ENCODE measurements at places on chromosomes 4 and X. TPM values are rescaled to one million over a fixed set of nuclear protein-coding genes. Genes with fewer than 3 reads are reported as not detected.
A peak's percentile ranks its signal among the peaks of the same experiment; 100 is the strongest.

GRCh38 chr4:170769862-170770261 is 680.1 kb upstream of the AADAT start:
- DNase-seq: no peak

DNA sequence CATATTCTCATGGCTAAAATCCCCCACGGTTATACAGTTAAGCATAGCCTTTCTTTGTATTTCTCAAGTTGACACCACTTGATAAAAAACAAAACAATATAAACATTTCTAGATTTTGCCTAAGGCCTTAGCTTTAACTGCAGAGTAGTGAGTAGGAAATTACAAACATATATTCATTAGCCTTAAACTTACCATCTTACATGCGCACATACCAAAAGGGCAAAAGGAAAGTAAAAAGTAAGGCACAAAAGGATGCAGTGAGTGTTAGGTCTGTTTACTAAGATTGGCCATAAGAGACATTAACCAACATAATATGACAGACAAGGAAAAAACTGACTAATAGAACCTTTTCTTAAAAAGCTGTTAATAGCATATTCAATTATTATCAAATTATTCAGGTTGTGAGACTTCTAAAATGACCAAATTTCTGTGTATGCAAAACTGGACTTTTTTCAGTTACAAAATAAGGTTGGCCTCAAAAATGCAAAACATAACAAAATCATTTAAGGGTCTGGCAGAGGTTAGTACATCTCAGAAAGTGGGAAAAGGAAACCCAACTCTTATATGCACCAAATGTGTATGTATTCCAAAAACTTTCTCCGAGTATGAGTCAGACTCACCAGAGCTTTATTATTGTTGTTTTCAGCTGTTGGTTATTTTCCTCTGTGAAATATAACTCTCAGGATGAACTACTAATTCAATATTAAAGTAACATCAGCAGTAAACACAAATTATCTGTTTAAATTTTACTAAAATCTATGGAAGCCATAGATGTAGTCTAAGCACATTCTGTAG is 39.9 kb downstream of the SEPSECS start:
- no peak for DNase-seq

DNA sequence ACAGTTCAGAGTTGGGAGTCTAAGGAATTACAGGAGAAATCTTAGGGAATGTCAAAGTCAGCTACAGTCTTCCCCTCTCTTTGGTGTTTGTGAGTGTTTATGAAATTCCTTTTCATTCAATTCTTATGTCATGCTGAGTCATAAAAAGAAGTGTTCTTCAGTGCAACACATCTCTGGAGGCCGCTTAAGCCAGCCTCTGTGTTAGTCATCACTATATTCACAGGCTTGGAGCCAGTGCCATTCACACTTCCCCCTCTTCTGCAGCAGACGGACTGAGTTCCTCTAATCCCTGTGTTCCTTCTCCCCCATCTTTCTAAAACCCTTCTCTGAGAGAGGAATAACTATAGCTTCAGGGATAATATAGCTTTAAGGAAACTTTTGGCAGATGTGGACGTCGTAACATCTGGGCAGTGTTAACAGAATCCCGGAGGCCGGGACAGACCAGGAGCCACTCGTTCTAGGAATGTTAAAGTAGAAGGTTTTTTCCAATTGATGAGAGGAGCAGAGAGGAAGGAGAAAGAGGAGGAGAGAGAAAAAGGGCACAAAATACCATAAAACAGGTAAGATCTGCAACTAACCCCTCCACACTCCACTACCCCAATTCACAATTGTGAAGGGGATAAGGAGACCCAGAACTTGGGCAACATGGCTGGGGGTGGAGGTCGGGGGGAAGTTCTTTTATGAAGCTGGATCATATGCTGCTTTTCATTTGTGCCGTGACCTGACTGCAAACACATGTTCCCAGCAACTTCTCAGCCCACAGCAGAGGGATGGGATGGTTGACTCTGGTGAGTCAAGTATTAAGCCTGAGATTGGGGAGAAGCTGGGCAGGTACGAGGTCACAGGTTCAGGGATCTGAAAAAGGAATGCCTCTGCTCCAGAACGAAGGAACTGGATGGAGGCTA is at the start of gene SRPX2:
TSS of gene SRPX2 (plus strand) at position 244 of the 905 bp plus-strand sequence. CDS start 2,124 bp downstream, outside the sequence.
- peak; percentile 22 for DNase-seq

GRCh38 chr4:23811161-23811560 is 78.7 kb downstream of the PPARGC1A start:
- DNase-seq: no peak

GRCh38 chr4:113159942-113160545 is 110.6 kb downstream of the ANK2 start:
- no peak for DNase-seq

- no peak for DNase-seq
These were observed 748 bp downstream of the CT47B1 start for GRCh38 chrX:120874678-120875557.

Gene SUPT20HL1
- not detected for total RNA-seq

Gene TLR10
- total RNA-seq: 1.7 TPM

Gene CD38
- 7.0 TPM for total RNA-seq
